ENCODE measurements at places on chromosomes 12 and 14.

DNA sequence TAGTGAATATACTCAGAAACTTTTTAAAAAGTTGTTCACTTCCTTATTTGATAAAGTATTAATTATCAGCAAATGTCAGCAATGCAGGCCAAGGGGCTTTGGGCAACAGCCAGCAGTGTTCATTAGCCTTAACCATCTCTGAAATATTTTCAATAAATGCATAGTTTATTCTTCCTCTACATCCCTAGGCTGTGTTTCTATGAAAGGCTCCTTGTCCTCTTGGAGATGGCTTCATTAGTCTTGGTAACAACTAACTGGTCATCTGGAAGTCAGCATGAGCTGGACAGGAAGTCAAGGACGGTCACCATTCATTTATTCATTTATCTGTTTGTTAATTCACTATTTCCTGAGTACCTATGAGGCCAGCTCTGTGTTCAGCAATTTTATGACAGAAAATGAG, 124.0 kb upstream of the TMEM132D start:
- DNase-seq, result no peak

- no peak for DNase-seq
Measured at GRCh38 chr12:50927356-50927755, 25.0 kb upstream of the HIGD1C start.

GRCh38 chr14:50773632-50774541, 57.1 kb downstream of the NIN start:
- DNase-seq, result peak; percentile 34

DNA sequence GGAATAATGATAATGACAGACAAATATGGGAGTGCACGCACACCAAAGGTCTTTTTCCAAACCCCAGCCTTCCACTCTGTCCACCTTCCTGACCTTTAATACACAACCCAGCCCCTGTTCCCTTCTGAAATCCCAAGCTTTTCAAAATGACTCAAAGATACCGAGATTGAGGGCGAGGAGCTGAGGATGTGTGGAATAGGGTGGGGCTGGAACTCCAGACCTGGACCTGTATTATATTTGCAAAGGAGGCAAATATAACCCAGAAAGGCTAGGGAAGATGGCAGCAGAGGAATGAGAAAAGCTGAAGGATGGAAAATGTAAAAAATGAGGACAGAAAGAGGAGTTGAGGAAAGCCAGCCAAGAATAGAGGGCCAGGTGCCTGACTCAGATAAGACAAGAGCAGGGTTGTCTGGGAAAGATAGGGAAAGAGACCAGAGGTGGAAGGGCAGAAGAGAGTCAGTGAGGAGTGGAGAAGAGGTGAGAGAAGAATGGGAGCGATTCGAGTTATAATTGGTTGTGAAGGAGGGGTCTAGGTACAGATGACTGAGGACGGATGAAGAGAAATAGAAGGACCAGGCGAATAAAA, 1.0 kb upstream of the PTMS start:
- DNase-seq, result no peak

- no peak for DNase-seq
Measured at GRCh38 chr14:92897922-92898565, 24.9 kb upstream of the CHGA start.

- DNase-seq, result no peak
Measured at GRCh38 chr12:12562016-12562483, 613 bp downstream of the DUSP16 start.

DNA sequence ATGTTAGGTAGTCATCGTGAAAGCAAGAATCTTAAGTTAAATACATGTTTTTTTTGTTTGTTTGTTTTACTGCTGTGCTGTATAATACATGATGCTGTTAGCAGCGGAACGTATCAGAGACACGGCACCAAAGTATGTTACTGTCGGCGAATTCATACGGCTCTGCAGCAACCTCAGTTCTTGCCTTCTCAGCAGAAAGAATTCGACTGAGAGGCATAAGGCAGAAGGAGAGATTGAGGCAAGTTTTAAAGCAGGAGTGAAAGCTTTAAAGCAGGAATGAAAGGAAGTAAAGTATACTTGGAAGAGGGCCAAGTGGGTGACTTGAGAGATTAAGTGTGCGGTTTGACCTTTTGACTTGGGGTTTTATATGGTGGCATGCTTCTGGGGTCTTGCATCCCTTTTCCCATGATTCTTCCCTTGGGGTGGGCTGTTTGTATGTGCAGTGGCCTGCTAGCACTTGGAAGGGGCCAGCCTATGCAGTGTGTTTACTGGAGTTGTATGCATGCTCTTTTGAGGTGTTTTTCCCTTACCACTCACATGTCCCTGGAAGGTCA, 23.7 kb downstream of the LEMD3 start:
- DNase-seq, result no peak

- DNase-seq, result no peak
Measured at GRCh38 chr12:106074706-106075392, 63.9 kb downstream of the NUAK1 start.

GRCh38 chr12:53604581-53604980, 21.6 kb downstream of the ATF7 start:
- no peak for DNase-seq
